ENCODE measurements at places on chromosomes 7 and 10. TPM values are rescaled to one million over a fixed set of nuclear protein-coding genes. Genes with fewer than 3 reads are reported as not detected.

DNA sequence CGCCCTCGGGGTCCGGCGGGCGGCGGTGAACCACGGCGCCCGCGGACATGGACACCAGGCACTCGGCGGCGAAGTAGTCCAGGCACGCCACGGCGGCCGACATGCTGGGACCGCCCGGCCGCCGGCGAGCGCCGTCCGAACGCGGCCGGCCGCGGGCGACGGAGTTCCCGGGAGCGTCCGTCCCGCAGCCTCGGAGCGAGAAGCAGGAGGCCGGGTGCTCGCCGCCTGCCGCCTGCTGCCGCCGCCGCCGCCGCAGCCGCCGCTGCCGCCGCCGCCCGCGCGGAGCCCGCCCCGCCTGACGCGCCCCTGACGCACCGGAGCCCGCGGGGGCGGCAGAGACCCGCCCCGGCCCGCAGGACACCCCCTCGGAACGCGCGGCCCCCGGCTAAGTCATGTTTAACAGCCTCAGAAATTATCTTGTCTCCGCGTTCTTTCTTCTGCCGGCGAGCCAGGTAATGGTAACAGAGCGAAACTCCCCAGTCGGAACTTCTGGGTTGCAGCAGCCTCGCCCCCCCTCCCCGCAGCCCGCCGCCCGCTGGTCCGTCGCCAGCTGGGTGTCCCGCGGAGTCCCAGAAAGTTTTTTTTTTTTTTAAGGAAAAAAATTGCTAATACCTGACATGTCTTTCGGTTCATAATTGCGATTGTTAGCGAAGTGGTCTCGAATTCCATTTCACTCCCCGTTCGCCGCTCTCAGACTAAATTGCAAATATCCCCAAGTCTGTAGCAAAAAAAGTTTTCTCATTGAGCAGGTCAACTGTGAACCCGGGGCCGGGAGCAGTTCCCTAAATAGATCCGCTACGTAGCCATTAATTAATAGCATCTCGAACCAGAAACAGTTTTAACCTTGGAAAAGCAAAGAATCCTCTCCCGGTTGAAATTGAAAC is at the start of gene KLF14:
Gene KLF14 (minus strand): TSS at position 277 of the 884 bp plus-strand sequence. CDS start 174 bp downstream, at position 103.
- DNase-seq, result no peak

DNA sequence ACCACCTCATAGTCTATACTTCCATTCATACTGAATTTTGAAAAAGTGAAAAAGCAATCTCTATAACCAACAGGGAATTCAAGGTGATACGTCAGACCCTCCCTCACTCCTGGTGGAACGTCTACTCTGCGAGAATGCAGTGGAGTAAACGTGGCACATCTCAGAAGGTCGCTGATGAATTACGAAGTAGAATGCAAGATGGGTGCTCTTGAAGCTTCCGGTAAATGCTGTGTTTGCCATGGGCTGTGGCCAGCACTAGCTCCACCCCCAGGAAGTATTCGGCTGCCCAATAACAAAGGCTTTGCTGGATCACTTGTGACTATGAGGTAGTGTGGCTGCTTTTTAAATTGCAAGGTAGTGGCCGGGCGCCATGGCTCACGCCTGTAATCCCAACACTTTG is 226.0 kb downstream of the PRPF18 start:
- no peak for DNase-seq

PILRB gene
- 33.3 TPM for total RNA-seq

DNA sequence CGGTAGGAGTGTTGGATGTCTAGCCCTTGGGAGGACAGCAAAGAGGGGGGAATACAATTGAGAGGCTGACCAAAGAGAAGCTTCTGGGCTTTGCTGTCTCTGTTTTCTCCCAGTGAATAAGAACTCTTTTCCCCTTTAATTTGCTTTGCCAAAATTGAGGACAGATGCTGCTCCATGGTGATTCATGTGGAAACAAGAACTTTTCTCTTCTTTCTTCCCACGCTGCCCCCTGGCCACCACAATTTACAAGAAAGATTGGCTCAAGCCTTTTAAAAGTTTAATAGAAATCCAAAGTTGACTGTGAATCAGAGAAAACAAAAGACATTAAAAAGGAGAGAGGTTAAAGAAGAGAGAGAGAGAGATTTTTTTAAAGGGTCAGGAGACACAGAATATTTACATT is 49.0 kb downstream of the PRR15 start:
- no peak for DNase-seq

GRCh38 chr7:107167483-107168232 is 1.1 kb upstream of the HBP1 start:
- peak; percentile 54 for DNase-seq

ADAM8 gene
- total RNA-seq, result 5.1 TPM

EEPD1 gene
- 20.5 TPM for total RNA-seq

TMEM236 gene
- total RNA-seq, result 3.3 TPM

- no peak for DNase-seq
These were observed 243.6 kb downstream of the BICC1 start for GRCh38 chr10:58756130-58756719.

DOCK4 gene
- 48.0 TPM for total RNA-seq

RARRES2 gene
- total RNA-seq, result 433 TPM

C10orf105 gene
- 0.38 TPM for total RNA-seq

GRCh38 chr10:13803566-13804554 is 217.1 kb downstream of the PRPF18 start:
- no peak for DNase-seq

GRCh38 chr10:107931808-107932207 is 767.3 kb upstream of the SORCS1 start:
- no peak for DNase-seq

DNA sequence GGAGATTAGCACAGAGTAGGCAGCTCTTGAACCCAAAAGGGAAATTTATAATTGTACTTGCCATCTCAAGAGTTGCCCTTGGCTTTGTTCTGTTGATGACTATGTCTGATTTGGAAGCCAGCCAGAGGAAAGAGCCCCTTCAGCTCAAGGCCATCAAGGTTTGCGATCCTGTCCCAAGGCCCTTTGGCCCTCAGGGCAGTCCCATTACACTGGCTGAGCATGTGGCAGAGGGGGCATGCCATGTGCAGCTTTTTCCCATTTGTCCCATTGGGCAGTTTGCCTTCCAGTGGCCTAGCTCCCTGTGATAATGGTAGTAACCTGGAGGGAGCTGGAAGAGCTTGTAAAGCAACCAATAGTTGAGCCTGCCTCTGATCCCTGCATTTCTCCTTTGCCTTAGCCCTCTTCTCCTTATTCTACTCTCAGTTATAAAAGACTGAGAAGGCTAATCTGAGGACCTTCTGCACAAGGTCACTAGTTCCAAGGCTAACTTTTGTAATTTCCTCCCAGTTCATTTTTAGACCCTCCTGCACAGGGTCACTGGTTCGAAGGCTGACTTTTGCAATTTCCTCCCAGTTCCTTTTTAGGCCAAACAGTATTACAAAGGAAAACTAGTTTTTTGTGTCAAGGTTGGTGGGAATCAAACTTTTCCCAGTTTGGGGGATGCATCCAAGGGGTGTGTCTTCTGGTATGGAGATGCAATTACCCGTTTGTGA is 31.0 kb upstream of the ARHGAP12 start:
- no peak for DNase-seq

DNA sequence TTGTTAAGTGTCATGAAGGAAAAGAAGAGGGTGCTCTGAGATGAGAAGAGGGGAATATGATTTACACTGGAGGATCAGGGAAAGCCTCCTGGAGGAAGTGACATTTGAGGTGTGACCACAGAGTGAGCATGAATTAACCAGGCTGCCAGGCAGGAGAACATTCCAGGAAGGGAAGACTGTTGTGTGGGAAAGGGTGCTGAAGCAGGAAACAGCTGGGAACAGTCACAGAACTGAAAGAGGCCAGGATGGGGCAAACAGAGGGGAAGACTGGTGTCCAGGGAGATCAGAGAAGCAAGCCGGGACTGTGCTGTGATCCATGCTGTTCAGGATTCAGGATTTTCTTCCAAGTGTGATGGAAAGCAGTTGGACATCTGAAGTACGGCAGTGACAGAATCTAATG is 14.9 kb downstream of the HIPK2 start:
- DNase-seq, result no peak
